ENCODE measurements at places on chromosomes 5 and 9.

GRCh38 chr5:34510002-34510401 lies 146.1 kb upstream of the RAI14 start:
- no peak for DNase-seq

- DNase-seq, result no peak
Observed at GRCh38 chr5:152855441-152855840, 450.4 kb upstream of the NMUR2 start.

DNA sequence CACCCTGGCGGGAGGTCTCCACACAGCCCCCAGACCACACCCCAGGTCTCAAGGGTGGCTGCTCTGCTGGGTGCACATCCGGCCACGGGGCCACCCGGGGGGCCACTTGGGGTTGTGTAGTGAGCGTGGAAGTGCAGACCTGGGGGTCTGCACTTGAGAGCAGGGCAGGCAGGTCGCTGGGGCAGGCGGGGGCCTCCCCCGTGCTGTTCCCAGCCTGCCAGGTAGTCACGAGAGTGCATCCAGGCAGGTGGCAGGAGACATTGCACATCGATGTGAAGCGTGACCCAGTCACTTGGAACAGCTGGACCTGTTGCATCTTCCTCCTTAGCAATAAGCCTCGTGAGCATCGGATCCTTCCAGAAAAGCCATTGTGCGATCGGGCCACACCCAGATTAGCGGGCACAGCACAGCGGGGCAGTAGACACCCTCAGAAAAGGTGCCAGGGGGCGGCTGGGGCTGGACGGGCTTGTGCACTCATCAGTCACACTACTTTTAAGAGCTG lies 4.8 kb upstream of the ENTPD8 start:
- no peak for DNase-seq

DNA sequence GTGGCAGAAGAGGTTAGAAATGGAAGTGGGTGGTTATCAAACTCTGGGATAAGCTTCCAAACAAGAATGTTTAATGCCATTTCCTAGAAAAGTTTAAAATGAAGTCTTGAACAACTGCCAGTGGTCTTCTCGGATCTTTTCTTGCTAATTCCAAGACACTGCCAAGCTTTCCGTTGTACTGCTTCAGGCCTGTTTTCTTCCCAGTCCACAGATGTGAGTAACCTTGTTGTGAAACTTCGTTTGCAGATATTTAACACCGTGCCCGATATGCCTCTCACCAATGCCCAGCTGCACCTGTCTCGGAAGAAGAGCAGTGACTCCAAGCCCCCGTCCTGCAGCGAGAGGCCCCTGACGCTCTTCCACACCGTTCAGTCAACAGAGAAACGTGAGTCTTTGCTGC lies 269.8 kb downstream of the NR3C1 start:
- no peak for DNase-seq

GRCh38 chr5:157282150-157282549 lies 16.2 kb downstream of the CYFIP2 start:
- DNase-seq, result no peak

DNA sequence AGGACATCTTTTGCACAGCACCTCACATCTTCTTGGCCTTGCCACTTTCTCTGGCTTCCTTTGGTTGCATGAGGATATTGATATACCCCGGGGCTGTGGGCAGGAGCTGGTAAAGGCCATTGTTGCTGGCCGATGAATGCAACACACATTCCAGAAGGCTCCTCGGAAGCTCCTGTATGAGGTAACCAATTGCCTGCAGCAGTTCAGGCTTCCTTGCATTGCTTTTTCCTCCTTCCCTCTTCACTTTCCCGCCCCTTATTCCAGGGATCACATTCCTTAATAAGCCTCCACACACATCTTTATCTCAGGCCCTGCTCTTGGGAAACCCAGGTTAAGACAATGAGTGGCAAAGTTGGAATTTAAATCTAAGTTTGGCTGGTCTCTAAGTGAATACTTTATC lies 505.4 kb upstream of the CLINT1 start:
- DNase-seq, result no peak

DNA sequence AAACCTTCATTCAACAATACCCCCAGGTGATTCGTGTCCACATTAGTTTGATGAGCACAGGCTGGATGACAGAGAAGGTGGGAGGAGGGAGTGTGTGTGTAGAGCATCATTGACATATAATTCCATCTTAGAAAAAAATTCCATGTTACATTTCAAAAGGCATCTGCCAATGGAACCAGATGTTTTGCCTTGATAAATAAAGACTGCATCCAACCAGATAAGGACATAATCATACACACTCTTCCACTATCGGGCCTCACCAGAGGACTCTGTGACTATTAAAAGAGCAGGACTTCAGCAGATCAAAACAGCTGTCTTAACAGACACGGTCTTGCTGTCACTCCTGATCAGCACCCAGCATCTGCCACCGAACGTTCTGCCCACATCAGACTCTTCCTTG lies 96.4 kb upstream of the SPIN1 start:
- no peak for DNase-seq

DNA sequence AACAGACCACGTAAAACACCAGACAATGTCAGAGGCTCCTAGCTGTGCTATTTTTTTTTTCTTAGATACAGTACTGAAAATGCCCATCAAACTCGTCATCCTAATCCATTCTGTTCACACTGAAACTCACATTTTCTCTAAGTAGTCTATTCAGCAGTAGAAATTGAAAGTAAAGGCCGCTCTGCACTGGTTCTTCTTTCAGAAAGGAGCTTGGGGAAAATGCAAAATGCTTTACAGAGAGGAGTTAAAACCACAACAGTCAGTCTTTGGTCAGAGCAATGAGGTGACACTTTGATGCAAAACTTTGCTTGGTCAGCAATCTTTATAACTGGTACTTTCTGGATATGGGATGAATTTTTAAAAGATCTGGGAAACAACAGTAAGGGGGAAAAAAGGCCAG lies 43.8 kb upstream of the SUSD1 start:
- no peak for DNase-seq

DNA sequence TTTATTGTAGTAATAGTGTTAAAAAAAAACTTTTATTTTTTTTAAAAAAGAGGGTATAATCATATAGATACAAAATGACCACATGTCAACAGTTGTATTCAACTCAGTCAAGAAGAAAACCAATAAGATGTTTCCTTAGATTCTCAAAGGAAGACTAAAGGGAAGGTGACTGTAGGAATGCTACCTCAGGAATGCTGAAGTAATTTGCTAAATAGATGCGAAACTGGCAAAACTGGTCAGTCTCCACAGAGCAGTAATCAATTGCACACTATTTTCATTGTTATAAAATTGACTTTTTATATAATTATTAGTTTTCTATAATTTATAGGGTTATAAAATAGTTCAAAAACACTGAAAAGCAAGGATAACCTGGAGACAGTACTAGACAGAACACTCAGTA lies 204.8 kb downstream of the GABRG2 start:
- DNase-seq, result no peak

GRCh38 chr9:101427358-101427757 lies 8.2 kb downstream of the ALDOB start:
- DNase-seq, result no peak

DNA sequence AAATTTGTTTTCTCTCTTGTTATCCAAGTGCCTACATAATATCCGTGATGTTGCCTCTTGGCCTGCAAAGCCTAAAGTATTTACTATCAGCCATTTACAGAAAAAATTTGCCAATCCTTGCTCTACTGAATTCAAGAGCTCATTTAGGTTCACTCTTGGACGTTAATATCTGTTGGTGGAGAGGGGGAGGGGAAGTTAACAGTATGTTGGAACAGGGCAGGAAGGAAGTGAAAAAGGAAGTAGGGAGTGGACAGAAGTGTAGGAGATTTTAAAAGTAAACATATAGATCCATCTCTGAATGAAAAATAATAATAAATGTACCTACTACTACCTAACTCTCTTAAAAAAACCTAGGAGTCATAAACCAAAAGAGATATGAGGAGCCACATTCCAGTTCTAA lies 32.8 kb downstream of the ZNF608 start:
- no peak for DNase-seq

GRCh38 chr9:88875400-88876120 lies 115.7 kb upstream of the S1PR3 start:
- DNase-seq, result no peak

GRCh38 chr9:19050637-19051591 lies 1.7 kb downstream of the RRAGA start:
- DNase-seq, result no peak

GRCh38 chr5:41083306-41083705 lies 12.2 kb upstream of the MROH2B start:
- DNase-seq, result no peak

DNA sequence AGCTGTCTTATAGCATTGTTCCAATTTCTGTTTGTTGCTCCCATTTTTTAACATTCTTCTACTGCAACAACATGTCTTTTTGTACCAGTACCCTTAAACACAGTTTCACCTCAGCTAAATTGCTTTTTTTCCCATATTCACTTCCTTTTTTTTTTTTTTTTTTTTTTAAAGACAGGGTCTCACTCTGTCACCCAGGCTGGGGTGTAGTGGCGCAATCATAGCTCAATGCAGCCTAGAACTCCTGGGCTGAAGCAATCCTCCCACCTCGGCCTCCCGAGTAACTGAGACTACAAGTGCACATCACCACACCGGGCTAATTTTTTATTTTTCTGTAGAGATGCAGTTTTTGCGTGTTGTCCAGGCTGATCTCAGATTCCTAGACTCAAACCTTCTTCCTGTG lies 161.3 kb downstream of the NIPBL start:
- DNase-seq, result no peak
